ENCODE measurements at places on chromosomes 5 and 9.

GRCh38 chr5:156515803-156516360 is 188.9 kb downstream of the SGCD start:
- no peak for DNase-seq

DNA sequence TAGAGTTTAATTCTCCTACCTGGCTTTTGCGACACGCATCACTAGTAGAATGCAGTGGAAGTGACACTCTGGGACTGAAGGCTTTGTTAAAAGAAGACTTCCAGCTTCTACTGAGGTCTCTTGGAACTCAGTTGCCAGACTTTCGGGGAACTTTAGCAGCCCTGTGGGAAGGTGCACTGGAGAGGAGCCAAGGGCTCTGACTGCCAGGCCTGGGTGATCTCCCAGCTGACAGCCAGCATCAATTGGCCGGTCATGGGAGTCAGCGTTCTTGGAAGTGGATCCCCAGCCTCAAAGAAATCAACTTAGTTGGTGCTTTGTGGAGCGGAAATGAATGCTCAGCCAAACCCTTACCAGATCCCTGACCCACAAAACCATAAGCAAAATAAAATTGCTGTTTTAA is 87.1 kb downstream of the OSTF1 start:
- no peak for DNase-seq

- no peak for DNase-seq
Observed at GRCh38 chr9:92644278-92644677, 25.7 kb downstream of the IPPK start.

DNA sequence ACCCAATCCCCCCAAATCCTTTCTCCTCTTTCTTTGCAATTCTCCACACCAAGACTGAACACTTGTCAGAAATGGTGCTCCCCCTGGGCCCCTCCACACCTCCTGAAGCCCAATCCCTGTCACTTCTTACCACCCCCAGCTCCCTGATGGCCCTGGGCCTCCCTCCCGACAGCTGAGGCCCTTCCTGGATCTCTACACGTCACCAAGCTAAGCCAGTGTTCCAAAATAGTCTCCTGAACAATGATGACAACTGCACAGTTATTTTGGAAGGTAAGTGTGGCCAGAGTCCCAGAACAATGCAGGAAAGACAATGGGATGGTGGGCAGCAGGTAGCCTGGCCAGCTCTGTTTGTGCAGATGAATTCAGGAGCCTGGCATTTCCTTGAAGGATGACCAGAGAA is 63.7 kb upstream of the PRSS3 start:
- DNase-seq, result no peak

All from effector CD4-positive, alpha-beta T cell (primary cell).